ENCODE measurements at places on chromosomes 6 and 20. TPM values are rescaled to one million over a fixed set of nuclear protein-coding genes. Genes with fewer than 3 reads are reported as not detected.

Gene CYP39A1
- 4.3 TPM for total RNA-seq

Gene SYCP2
- 1.1 TPM for total RNA-seq

Gene NUP43
- 43.5 TPM for total RNA-seq

Gene CALHM6
- total RNA-seq: 1.5 TPM

Gene TP53TG5
- total RNA-seq: 0.40 TPM

Gene MLN
- total RNA-seq: not detected

Gene KCNQ5
- 0.56 TPM for total RNA-seq

Gene RIPOR3
- total RNA-seq: 1.9 TPM

Gene RPS18
- total RNA-seq: 2,041 TPM

Gene PBOV1
- total RNA-seq: not detected

Gene VGLL2
- not detected for total RNA-seq

DNA sequence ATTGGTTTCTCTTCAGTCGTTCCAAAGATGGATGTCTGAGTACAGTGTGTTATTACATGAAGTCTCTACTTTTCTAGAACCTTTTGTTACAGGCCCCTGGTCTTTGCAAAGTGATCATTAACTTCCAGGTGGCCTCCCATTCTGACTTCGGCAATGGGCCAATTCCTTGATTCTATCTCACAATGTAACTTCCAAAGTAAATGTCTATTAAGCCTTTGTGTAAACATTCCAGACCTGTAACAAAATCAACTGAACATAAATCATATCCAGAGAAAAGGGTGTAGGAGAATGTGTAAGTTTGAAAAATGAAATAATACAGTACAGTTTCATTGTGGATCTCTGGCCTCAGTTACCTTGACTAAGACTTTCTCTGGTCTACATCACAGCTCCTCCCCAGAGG lies 187.8 kb upstream of the JAG1 start:
- peak; percentile 81 for DNase-seq
- H3K27me3 ChIP-seq: no peaks in the 10 kb centered on the region
- peaks cover 19% of the 10 kb centered on the region for H3K4me1 ChIP-seq

- no peak for DNase-seq
- H3K27ac ChIP-seq: no peak overlapping the region
- H3K27me3 ChIP-seq: no peaks in the 10 kb centered on the region
- no peak overlapping the region for H3K4me3 ChIP-seq
- no peaks in the 10 kb centered on the region for H3K36me3 ChIP-seq
These were observed 504.2 kb upstream of the ID4 start for GRCh38 chr6:19332806-19333460.

- H3K4me1 ChIP-seq: peaks cover 27% of the 10 kb centered on the region
- no peak overlapping the region for H3K27ac ChIP-seq
- H3K4me3 ChIP-seq: no peak overlapping the region
- DNase-seq: peak; percentile 66
- peaks cover 8% of the 10 kb centered on the region for H3K36me3 ChIP-seq
- H3K27me3 ChIP-seq: no peaks in the 10 kb centered on the region
These were observed 26.4 kb downstream of the BRPF3 start for GRCh38 chr6:36222924-36223323.

DNA sequence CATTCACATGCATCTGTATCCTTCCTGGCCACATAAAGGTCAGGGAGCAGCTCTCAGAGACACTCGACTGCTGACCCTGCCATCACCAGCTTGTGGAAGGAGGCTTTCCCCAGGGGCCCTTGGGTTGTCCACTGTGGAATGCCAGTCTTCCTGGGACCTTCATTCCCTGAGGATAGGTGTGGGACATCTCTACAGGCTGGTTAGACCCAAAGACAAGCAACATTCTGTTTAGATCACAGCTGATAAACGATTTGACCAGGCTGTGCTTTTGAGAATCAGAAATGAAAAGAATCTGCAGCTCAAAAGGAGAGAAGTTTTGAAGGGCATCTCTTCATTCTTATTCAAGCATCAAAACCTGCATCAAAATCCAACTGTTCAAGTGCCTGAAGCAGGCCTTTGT lies 18.2 kb upstream of the SH3BGRL2 start:
- H3K27me3 ChIP-seq: no peaks in the 10 kb centered on the region
- DNase-seq: no peak
- no peaks in the 10 kb centered on the region for H3K36me3 ChIP-seq
- peaks cover 10% of the 10 kb centered on the region for H3K4me1 ChIP-seq
- no peak overlapping the region for H3K4me3 ChIP-seq
- no peak overlapping the region for H3K27ac ChIP-seq

DNA sequence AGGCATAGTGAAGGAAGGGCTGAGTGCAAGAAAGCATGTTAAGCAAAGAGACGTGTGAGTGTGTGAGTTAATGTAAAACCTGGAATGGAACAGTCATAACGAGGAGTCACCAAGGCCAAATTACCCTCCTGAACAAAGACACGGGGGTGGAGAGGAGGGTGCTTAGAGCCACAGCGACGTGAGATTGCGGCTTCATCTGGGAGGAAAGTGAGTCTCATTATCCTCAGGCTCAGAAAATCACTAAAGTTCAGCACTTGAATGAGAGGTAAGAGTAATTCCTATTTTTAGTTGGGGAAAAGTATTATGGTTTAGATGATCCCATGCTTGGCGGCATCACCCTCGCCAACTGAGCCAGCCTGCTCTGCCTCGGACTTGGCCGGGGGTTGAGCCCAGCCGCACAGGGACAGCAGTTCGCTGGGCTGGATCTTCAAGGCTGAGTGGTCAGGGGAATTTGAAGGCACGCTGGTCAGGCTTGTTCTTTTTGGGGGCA lies 136.6 kb downstream of the DTNBP1 start:
- H3K27ac ChIP-seq: no peak overlapping the region
- H3K4me3 ChIP-seq: no peak overlapping the region
- no peaks in the 10 kb centered on the region for H3K27me3 ChIP-seq
- no peaks in the 10 kb centered on the region for H3K36me3 ChIP-seq
- DNase-seq: no peak

GRCh38 chr6:137248702-137249101 lies 29.5 kb upstream of the IFNGR1 start:
- H3K27ac ChIP-seq: no peak overlapping the region
- no peaks in the 10 kb centered on the region for H3K36me3 ChIP-seq
- H3K4me3 ChIP-seq: no peak overlapping the region
- no peaks in the 10 kb centered on the region for H3K27me3 ChIP-seq
- DNase-seq: no peak

DNA sequence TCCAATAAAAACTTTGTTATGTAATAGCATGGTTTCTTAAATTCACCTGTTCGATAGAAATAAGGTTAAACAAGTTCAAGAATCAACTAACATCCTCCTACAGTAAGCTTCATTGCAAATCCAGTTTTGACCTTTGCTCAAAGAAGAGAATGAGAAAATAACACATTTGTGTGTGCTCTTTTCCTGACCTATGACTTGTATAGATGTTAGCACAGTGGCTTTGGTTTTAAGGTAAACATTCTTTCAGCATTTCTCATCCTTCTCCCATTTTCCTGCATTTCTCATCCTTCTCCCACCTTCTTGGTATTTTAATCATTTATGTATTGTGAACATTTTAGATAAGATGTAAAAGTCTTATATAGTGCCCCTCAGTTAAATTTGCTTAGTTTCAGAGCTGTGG lies 73.9 kb downstream of the PLCB1 start:
- no peaks in the 10 kb centered on the region for H3K4me1 ChIP-seq
- H3K36me3 ChIP-seq: no peaks in the 10 kb centered on the region
- no peak overlapping the region for H3K4me3 ChIP-seq
- H3K27ac ChIP-seq: no peak overlapping the region
- DNase-seq: no peak

GRCh38 chr6:166955865-166956443 lies 396 bp downstream of the RNASET2 start:
- no peaks in the 10 kb centered on the region for H3K36me3 ChIP-seq
- peak overlapping the region; percentile 95 for H3K27ac ChIP-seq
- no peak for DNase-seq
- H3K27me3 ChIP-seq: no peaks in the 10 kb centered on the region
- H3K4me3 ChIP-seq: peak overlapping the region; percentile 96
- H3K4me1 ChIP-seq: peaks cover 13% of the 10 kb centered on the region

DNA sequence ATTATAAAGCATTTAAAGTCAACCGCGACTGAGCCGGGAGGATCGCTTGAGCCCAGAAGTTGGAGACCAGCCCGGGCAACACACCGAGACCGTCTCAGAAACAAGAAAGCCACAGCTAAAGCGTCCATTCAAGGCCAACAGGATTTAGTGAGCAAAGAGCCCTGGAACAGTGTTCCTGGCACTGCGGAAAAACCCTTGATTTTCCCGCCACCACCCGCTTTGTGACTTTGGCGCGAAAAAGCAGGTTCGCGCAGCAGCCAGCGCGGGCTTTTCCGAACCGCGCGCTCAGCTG lies 669 bp downstream of the PCNA start:
- H3K4me3 ChIP-seq: peak overlapping the region; percentile 72
- no peak for DNase-seq
- H3K27ac ChIP-seq: peak overlapping the region; percentile 89
- H3K36me3 ChIP-seq: no peaks in the 10 kb centered on the region

- H3K4me1 ChIP-seq: peaks cover 21% of the 10 kb centered on the region
- no peak overlapping the region for H3K27ac ChIP-seq
- no peak overlapping the region for H3K4me3 ChIP-seq
- peaks cover 98% of the 10 kb centered on the region for H3K27me3 ChIP-seq
- peak; percentile 26 for DNase-seq
These were observed 7.7 kb downstream of the NRN1 start for GRCh38 chr6:5998711-5999687.

DNA sequence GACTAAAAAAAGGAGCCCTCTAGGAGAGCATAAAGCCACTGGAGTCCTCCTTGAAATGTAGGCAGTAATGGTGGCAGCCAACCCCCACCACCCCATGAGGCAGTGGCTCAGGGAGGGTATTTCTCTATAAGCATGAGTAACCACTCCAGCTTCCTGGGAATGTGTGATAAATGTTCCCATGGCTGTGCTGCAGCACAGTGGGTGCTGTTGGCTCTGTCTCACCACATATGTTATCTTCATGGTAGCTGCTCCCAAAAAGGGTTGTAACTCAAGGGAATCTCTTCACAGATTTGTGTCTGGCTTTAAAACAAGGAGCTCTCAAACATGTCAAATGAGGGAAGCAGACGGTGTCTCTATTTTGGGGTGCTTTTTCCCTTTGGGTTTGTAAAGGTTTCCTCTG lies 7.5 kb upstream of the PHACTR1 start:
- H3K4me1 ChIP-seq: no peaks in the 10 kb centered on the region
- no peak for DNase-seq
- no peaks in the 10 kb centered on the region for H3K36me3 ChIP-seq

GRCh38 chr6:4124351-4124750 lies 11.0 kb downstream of the ECI2 start:
- no peaks in the 10 kb centered on the region for H3K4me1 ChIP-seq
- H3K36me3 ChIP-seq: peaks cover 31% of the 10 kb centered on the region
- H3K27ac ChIP-seq: no peak overlapping the region
- no peaks in the 10 kb centered on the region for H3K27me3 ChIP-seq
